Femur (tissue), 1 donor: ENCODE measurements at places on chromosomes 6 and 20.

- DNase-seq, result no peak
These were observed 78.6 kb downstream of the LINC00237 start for GRCh38 chr20:21027569-21027968.

DNA sequence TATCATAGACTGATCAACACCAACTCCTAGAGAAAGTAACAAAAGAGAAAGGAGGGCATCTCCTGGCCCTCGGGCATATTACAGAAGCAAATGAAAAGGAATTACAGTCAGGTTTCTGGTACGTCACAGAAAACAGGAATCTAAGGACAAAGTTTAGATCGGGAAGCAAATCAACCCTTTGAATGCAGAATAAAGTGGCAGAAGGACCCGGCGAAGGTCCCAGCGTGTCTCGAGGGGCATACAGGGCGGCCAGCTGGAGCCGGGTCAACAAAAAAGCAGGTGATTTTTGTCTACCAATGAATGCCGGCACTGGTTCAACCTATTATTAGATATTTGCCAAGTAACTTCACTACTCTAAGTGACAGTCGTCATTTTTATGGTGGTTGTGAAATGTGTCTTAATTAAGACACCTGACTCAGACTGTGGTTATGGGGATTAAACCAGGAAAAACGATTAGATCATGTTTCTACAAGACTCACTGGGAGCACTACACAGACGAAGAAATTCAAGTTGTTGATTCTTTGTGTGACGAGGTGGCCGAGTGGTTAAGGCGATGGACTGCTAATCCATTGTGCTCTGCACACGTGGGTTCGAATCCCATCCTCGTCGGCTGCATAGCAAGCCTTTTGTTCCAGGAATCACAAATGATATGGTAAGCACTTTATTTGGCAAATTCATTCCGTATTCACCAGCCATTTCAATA lies 12.4 kb upstream of the ZSCAN9 start:
- DNase-seq, result peak; percentile 46

DNA sequence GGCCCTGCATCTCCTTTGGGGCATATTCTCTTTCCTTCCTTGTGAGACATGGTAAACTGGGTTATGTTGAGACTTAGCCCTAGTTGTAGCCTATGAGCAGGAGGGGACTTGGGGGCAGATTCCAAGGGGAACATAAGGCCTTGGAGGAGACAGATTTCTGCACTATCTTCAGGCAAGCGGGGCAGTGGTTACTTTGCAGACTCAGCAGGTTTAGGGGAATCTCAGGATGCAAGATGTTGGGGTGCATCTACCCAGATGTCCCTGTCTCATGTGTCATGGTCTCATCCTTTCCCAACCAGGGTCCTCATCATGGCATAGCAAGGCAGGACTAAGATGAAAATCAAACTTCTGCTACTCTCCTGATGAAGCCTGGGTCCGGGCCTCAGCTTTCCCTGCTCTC lies 58.6 kb upstream of the PTPRT start:
- DNase-seq, result no peak

- no peak for DNase-seq
These were observed 19.4 kb downstream of the TMEM200A start for GRCh38 chr6:130385064-130385695.

DNA sequence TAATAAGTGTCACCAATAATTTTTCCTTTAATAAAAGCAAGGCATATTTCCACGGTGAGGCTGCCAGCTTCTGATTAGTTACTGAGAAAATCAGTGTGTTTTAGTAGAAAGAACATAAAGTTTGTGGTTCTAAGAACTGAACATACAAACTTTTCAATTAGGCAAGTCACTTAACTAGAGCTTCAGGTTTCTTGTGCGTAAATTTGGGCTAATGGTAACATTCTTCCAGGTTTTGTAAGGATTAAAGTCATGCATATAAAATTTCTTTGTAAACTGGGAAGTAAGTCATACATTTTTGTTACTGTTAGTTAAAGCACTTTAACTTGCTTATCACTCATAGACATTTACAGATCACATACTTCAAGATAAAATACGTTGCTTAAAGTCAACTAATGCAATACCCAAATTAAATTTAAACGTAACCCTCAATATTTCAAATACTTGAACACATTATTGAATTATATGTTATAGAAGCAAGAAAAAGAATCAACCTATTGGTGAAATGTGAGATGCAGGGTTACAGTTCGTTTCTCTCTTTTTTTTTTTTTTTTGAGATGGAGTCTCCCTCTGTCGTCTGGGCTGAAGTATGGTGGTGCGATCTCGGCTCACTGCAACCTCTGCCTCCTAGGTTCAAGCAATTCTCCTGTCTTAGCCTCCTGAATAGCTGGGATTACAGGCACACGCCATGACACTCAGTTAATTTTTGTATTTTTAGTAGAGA lies 327.3 kb upstream of the NOX3 start:
- no peak for DNase-seq

DNA sequence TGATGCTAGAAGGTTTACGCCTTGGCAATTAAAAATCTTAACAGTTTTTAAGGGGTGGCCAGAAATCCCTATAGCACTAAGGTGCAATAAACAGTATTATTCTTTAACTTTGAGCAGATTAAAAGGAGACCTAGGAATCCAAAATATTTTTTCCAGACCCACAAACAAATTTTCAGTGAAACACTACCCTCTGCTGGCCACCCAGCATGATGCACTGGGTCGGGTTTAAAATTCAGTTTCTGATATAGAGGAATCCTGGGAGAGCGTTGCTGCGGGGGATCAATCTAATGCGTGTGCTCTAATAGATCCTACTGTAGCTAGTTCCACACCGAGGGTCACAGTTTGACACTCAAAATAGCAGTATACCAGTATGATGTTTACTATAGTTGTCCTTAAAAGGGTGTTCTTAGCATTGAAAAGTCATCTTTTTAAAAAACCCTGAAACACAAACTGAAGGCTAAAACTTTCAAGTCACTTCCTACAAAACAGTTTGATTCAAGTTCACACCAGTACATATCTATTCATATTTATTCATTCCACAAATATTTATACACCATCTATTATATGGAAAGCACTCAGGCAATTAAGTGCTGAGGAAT lies 10.2 kb downstream of the UBE3D start:
- peak; percentile 69 for DNase-seq

DNA sequence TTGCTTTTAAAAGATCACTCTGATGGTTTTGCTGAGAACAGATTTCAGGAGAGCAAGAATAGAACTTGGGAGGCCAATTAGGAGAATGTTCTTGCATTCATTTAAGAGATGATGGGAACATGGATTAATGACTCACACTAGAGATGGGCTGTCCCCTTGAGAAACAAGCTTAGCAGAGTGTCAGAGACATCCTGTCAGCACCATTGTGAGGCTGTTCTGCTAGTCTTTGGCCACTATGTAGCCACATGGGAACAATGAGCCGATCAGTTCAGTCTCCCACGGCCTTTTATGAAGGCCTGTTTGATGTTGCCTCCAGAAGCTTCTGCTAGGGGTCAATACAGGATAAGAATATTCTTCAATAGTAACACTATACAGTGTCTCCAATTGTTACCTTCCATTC lies 113.0 kb upstream of the EYA4 start:
- no peak for DNase-seq

DNA sequence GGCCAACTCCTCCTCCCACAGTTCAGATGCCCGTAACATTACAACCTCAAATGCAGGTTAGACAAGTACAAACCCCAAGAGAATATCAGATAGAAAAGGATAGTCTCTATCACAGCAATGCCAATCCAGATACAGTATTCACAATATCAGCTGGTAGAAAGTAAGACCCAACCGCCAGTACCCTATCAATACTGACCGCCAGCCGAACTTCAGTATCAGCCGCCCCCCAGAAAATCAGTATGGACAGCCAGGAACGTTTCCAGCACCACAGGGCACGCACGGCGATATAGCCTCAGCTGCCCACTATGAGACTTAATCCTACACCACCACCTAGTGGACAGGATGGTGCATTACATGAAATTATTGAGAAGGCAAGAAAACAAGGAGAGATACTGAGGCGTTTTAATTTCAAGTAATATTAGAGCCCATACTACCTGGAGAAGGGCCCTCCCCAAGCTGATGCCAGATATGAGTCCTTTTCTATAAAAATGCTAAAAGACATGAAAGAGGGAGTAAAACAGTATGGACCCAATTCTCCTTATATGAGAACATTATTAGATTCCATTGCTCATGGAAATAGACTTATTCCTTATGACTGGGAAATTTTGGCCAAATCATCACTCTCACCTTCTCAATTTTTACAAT lies 17.6 kb upstream of the EIF2S2 start:
- peak; percentile 62 for DNase-seq

- DNase-seq, result no peak
These were observed 27.6 kb upstream of the HLA-C start for GRCh38 chr6:31299511-31299910.

- no peak for DNase-seq
These were observed 75.6 kb upstream of the SLC22A23 start for GRCh38 chr6:3532296-3532916.

DNA sequence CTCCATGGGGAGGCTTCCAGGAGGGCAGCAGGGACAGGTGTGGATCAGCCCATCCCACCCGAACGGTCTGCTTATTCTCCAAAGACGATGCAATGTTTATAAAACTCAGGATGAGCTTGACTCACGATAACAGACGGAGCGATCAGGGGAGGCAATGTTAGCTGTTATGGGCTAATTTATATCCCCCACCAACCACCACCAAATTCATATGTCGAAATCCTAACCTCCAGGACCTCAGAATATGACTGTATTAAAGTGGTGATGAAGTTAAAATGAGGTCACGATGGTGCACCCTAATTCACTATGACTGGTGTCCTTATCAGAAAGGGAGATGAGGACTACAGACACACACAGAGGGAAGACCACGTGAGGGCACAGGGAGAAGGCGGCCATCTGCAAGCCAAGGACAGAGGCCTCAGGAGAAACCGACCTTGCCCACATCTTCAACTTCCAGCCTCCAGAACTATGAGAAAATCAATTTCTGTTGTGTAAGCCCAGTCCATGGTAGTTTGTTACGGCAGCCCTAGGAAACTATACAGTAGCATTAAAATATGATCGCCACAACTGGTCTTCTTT lies 7.0 kb downstream of the ADTRP start:
- no peak for DNase-seq

GRCh38 chr20:4437131-4437530 lies 284.6 kb upstream of the PRND start:
- DNase-seq, result no peak

- no peak for DNase-seq
These were observed 992.5 kb upstream of the CITED2 start for GRCh38 chr6:140366991-140367390.

GRCh38 chr20:44367746-44368145 lies 12.2 kb downstream of the HNF4A start:
- DNase-seq, result no peak

GRCh38 chr6:6712449-6713403 lies 124.2 kb downstream of the LY86 start:
- DNase-seq, result peak; percentile 63

- DNase-seq, result peak; percentile 77
These were observed 544 bp downstream of the SMIM29 start for GRCh38 chr6:34248198-34248726.

DNA sequence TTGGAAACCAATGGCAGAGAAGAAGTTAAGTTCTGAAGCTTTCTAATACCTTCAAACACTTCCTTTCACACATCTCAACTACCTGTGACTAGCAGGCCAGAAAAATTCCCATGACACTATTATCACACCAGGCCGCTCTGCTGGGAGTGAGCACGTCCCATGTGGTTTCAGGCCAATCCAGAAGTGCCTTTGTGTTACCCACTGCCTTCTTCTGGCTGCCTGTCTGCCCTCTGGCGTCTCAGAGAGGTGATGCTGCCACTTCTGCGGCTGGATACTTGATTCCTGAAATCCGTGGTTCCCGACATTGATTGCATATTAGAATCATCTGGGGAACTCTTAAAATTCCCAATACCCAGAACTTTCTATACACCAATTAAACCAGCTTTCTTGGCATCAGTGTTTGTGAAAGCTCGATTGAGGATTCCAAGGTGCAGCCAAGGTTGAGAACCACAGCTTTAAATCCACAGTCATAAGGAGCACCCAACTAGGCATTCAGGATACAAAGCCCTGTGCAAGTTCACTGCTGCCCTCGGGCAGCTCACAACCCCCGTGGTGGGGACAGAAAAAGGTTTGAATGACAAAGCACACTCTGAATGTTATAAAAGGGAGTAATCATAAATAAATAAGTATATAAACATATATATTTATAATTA lies 65.6 kb downstream of the STMND1 start:
- DNase-seq, result peak; percentile 25

GRCh38 chr6:160088069-160088783 lies 33.4 kb upstream of the SLC22A1 start:
- DNase-seq, result peak; percentile 83

DNA sequence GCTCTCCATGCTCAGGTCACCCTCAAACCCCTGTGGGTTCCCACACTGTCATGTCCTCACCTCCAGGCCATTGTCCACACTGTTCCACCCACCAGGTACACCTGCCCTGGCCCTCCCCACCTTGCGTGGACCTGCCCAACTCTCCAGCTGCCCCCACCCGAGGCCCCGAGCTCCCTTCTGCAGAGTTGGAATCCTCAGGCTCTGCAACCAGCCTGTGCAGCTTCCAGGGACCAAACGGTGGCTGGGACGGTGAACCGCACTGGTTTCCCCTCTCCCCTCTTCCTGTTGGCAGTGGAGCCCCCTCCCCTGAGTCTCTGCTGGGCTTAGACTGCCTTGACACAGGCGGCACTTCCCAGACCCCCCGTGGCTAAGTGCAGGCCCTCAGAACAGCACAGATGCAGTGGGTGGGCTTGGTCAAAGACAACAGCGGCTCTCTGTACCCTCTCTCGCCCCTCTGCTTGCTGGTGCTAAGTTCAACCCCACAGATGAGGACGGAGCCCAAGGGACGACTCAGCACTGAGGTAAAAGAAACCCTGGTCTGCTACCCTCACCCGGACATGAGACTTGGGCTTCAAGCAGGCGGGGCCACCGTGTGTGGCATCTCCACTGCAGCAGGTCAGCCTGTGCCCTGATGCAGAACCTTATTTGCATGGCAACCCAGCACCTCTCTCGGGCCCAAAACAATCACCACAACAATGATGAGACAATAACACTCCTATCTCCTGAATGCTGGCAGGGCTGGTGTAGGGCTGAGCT lies 11.0 kb downstream of the ZBP1 start:
- DNase-seq, result no peak

DNA sequence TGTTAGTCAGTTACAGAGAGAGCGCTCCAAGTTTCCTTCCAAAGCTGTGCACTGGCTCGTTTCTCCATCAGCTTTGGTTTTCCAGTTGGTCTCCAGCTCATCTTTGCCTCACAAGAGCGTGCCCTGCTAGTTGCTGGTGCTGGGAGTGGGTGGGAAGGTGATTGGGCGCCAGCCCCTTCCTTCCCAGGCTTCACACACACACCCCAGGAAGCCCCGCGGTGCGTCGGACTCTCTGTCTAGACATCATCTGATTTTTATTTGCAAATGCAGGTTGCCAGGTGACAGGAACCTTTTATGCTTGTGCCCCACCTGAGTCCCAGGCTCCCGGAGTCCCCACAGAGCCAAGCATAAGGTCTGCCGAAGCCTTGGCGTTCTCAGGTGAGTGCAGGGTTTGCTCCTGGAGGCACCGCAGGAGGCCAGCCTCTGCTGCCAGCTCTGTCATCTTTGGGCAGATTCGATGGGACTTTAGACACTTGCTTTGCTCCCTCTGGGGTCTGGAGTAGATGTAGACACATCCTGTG lies 7.1 kb downstream of the IRF4 start:
- DNase-seq, result no peak
